ENCODE measurements at places on chromosomes 6 and 20.

- H3K36me3 ChIP-seq, result no peaks in the 10 kb centered on the region
- H3K27me3 ChIP-seq, result no peaks in the 10 kb centered on the region
- no peak overlapping the region for H3K27ac ChIP-seq
- H3K4me1 ChIP-seq, result peaks cover 18% of the 10 kb centered on the region
Measured at GRCh38 chr20:1809611-1810510, 85.3 kb upstream of the SIRPA start.

- no peak overlapping the region for H3K4me3 ChIP-seq
- no peak for DNase-seq
- H3K36me3 ChIP-seq, result no peaks in the 10 kb centered on the region
- H3K4me1 ChIP-seq, result no peaks in the 10 kb centered on the region
Measured at GRCh38 chr6:40419946-40420728, 167.0 kb downstream of the LRFN2 start.

GRCh38 chr6:135522965-135523692 is 25.6 kb upstream of the AHI1 start:
- H3K27me3 ChIP-seq, result no peaks in the 10 kb centered on the region
- no peak for DNase-seq
- no peaks in the 10 kb centered on the region for H3K36me3 ChIP-seq
- H3K27ac ChIP-seq, result no peak overlapping the region

GRCh38 chr6:28696682-28697081 is 171.0 kb downstream of the GPX5 start:
- H3K4me1 ChIP-seq, result peaks cover 6% of the 10 kb centered on the region
- no peak overlapping the region for H3K4me3 ChIP-seq
- H3K27ac ChIP-seq, result no peak overlapping the region
- no peaks in the 10 kb centered on the region for H3K36me3 ChIP-seq
- peaks cover 67% of the 10 kb centered on the region for H3K27me3 ChIP-seq

- H3K36me3 ChIP-seq, result no peaks in the 10 kb centered on the region
- DNase-seq, result no peak
- H3K4me1 ChIP-seq, result peaks cover 11% of the 10 kb centered on the region
- no peaks in the 10 kb centered on the region for H3K27me3 ChIP-seq
- no peak overlapping the region for H3K4me3 ChIP-seq
Measured at GRCh38 chr6:16316741-16317251, 78.4 kb downstream of the GMPR start.

DNA sequence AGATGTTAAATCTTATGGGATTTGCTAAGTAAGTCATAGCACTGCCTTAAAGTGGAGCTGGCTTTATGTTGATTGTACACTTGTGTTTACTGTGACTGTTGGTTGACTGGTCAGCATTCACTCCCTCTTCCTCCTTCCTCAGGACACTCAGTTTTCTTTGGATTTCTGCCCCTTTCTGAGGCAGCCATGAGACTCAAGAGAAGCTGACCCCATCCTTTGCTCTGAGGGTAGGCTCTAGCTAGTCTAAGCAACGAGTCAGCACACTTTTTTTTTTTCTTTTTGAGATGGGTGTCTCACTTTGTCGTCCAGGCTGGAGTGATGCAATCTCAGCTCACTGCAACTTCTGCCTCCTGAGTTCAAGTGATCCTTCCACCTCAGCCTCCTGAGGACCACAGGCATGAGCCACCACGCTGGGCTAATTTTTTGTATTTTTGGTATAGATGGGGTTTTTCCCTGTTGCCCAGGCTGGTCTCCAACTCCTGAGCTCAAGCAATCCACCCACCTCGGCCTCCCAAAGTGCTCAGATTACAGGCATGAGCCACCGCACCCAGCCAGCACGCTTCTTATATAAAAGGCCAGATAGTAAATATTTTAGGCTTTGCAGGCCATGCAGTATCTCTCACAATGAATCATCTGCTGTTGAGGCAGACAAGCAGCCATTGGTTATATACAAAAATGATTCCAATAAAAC is 191.4 kb downstream of the NFATC2 start:
- H3K4me1 ChIP-seq, result no peaks in the 10 kb centered on the region
- H3K27me3 ChIP-seq, result no peaks in the 10 kb centered on the region
- no peak overlapping the region for H3K27ac ChIP-seq

- H3K27me3 ChIP-seq, result no peaks in the 10 kb centered on the region
- peaks cover 19% of the 10 kb centered on the region for H3K4me1 ChIP-seq
- peak; percentile 80 for DNase-seq
- H3K4me3 ChIP-seq, result no peak overlapping the region
- peak overlapping the region; percentile 53 for H3K27ac ChIP-seq
Measured at GRCh38 chr6:150667977-150668716, 68.5 kb downstream of the PLEKHG1 start.

GRCh38 chr6:72669324-72669723 is 47.5 kb downstream of the KCNQ5 start:
- no peaks in the 10 kb centered on the region for H3K4me1 ChIP-seq
- no peak for DNase-seq
- H3K36me3 ChIP-seq, result no peaks in the 10 kb centered on the region
- H3K27me3 ChIP-seq, result no peaks in the 10 kb centered on the region
- no peak overlapping the region for H3K27ac ChIP-seq
- no peak overlapping the region for H3K4me3 ChIP-seq

DNA sequence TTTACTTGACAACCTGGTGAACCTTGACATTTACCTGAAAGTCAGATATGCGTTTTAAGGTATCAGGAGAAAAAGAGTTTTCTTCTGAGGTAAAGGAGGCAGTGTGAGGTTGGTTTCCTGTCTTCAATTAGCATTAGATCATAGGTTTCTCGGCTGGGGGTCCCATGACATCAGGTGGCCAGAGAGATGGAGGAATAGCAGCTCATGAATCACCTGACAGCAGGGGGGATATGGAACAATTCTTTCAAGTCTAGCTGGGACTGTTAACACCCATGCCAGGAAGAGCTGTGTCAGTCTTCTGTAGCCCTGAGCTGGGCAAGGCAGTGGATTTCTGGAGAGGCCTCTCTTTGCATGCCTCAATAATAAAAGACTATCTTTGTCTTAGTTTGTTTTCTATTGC is 108.0 kb upstream of the TMEM170B start:
- H3K4me3 ChIP-seq, result no peak overlapping the region
- H3K27me3 ChIP-seq, result no peaks in the 10 kb centered on the region
- H3K27ac ChIP-seq, result no peak overlapping the region

GRCh38 chr6:102300350-102300749 is 906.8 kb downstream of the GRIK2 start:
- no peak for DNase-seq
- H3K4me3 ChIP-seq, result no peak overlapping the region
- no peaks in the 10 kb centered on the region for H3K36me3 ChIP-seq
- H3K27me3 ChIP-seq, result no peaks in the 10 kb centered on the region
- H3K27ac ChIP-seq, result no peak overlapping the region

DNA sequence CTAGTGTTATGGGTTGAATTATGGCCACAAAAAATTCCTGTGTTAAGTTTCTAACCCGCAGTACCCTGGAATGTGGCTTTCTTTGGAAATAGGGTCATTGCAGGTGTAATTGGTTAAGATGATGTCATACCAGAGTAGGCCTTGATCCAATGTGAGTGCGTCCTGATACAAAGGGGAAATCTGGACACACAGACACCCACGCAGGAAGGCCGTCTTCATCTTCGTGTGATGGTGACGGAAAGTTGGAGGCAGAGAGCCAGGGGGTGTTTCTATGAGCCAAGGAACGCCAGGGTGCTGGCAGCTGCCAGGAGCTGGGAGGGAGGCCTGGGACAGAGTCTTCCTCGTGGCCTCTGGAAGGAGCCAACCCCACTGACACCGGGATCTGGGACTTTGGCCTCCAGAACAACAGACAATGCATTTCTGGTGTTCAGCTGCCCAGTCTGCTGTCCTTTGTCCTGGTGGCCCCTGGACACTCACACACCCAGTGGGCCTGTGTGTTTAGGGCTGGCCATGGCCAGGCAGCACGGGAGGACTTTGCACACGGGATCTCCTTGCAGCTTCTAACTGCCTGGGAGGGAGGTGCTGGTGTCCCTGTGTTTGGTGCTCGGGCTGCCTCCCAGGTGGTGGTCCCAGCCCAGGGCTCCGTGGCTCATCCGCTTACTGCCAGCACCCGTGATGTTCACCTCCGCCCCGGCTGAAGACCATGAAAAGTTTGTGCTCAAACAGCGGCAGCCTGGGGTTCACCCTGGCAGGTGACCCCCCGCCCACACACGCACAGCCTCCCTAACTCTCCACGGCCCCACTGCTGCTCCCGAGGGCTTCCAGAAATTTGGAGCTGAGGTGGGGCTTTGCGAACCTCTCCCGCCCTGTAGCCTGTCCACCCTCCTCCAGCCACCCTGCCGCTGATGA is 53.4 kb upstream of the GATA5 start:
- H3K4me1 ChIP-seq, result peaks cover 6% of the 10 kb centered on the region
- H3K27me3 ChIP-seq, result no peaks in the 10 kb centered on the region
- H3K36me3 ChIP-seq, result no peaks in the 10 kb centered on the region
- H3K4me3 ChIP-seq, result no peak overlapping the region
- no peak for DNase-seq

DNA sequence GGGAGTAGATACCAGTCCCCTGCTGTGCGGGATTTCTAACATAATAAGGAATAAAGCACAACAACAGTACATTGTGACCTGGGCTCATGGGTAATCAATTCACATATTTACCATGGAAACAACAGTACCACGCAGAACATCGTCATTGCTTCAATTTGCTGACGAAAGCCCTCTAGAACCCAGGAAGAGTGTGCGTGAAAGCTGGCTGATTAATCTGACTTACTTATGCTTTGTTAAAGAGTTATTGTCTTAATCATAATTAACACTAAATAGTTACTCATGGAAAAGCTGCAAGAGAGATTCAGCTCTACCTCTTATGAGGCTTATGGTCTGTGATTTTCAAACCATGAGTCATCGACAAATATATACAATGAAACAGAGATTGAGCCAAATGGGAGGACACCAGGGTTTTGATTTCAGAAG is 644.3 kb upstream of the AGPAT4 start:
- no peak for DNase-seq
- no peak overlapping the region for H3K4me3 ChIP-seq
- H3K27me3 ChIP-seq, result no peaks in the 10 kb centered on the region

DNA sequence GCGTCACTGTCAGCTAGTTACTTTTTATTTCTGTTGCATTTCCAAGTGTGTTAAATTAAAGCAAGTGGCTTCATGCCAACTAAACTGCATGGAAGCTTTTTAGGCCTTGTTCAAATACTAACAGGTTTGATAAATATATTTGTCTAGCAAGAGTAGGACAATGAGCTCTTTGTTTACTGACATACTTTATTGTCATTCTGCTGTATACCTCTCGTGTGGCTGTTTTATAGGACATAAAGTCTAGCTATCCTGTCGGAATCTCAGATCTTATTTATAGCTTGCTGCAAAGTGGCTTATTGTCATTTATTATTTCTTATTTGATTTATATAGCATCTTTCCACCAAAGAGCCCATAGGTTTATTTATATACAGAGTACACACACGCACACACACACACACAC is 711.1 kb downstream of the KIF16B start:
- no peak overlapping the region for H3K4me3 ChIP-seq
- DNase-seq, result no peak
- no peaks in the 10 kb centered on the region for H3K4me1 ChIP-seq
- no peaks in the 10 kb centered on the region for H3K27me3 ChIP-seq
- no peak overlapping the region for H3K27ac ChIP-seq
- H3K36me3 ChIP-seq, result no peaks in the 10 kb centered on the region

GRCh38 chr20:58740356-58741308 is 48.0 kb downstream of the NPEPL1 start:
- no peaks in the 10 kb centered on the region for H3K36me3 ChIP-seq
- DNase-seq, result no peak
- no peak overlapping the region for H3K4me3 ChIP-seq
- no peaks in the 10 kb centered on the region for H3K27me3 ChIP-seq
- no peak overlapping the region for H3K27ac ChIP-seq

DNA sequence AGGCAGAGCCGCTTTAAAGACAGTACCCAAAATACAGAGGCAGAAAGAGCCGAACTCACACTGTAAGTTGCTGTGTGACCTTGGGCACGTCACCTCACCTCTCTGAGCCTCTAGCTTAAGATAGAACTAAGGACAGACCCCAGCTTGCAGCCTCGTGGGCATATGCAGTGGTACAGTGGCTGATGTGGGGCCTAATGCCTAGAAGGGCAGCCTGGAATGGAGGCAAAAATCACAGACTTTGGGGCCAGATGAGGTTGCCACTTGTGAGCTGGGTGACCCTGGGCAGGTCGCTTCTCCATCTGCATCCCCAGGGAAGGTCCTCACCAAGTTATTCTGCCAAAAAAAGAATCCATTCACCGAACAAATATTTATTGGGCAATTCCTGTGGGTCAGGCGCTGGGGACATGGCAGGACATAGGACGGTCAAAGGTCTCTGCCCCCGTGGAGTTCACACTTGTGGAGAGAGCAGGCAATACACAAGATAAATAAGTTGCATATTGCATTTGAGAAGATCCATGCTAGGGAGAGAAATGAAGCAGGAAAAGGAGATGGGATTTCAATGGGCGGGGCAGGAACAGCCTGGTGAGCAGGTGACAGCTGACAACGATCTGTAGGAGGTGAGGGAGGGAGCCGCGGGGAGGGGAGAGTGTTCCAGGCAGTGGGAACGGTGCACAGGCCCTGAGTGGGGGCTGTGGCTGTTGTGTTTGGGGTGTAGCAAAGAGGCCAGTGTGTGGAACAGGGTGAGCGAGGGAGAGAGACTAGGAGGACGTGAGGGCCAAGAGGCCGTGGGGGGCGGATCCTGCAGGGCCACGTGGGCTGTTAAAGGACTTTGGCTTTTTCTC is 115.2 kb downstream of the CEBPB start:
- H3K27ac ChIP-seq, result no peak overlapping the region
- no peak for DNase-seq
- no peak overlapping the region for H3K4me3 ChIP-seq
- H3K4me1 ChIP-seq, result peaks cover 11% of the 10 kb centered on the region
- H3K36me3 ChIP-seq, result no peaks in the 10 kb centered on the region
- H3K27me3 ChIP-seq, result no peaks in the 10 kb centered on the region

DNA sequence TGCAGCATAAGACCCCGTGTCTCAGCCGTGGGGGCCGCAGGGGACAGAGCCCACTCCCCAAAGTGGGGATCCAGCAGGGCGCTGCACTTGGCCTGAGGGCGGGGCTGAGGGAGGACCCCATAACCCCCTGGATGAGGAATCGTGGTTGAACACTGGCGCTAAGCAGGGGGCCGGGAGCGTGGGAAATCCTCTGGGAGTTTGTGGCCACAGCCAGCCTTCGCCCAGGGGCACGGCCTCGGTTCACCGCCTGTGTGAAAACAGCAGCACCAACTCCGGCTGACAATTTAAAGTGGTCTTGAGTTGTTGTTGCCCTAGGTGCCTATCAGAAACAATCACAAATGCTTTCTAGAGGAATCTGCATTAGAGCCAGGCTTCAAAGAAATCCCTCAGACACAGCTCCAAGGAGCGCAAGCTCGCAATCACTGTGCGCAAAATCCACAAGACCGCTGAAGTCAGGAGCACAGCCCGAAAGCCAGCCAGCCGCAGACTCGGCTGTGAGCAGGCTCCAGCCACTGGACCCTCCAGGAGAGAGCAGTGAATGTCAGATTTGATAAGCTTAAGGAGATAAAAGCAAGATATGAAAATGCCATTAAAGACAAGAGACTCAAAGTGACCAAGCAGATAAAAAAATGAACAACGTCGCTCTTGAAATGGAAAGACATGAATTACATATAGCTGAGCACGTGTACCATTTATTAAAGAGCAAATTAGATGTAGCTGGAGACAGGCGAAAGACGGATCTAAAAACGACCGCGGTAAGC is 10.9 kb upstream of the RPS6KA2 start:
- peaks cover 2% of the 10 kb centered on the region for H3K4me1 ChIP-seq
- H3K36me3 ChIP-seq, result no peaks in the 10 kb centered on the region
- no peak overlapping the region for H3K27ac ChIP-seq
- no peaks in the 10 kb centered on the region for H3K27me3 ChIP-seq

- peaks cover 81% of the 10 kb centered on the region for H3K27me3 ChIP-seq
- no peaks in the 10 kb centered on the region for H3K36me3 ChIP-seq
- H3K27ac ChIP-seq, result no peak overlapping the region
- no peak for DNase-seq
- H3K4me3 ChIP-seq, result no peak overlapping the region
Measured at GRCh38 chr6:10408457-10408856, 6.4 kb downstream of the TFAP2A start.
